ENCODE measurements at places on chromosomes 3 and 15.

DNA sequence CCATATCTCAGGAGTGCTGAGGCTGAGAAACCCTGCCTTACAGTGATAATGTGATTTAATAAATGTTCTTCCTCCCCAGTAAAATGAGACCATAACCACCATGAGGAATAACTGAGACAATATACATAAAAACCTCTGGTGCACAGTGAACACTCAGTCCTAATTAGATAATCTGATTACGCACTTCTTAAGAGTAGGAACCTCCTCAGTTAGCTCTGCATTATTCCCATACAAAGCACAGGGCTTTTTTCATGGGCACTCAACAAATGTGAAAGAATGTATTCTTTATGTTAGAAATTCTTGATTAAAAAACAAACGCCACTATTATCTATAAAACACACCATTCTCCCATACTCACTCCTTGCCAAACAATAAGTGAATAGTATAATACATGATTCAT is 97.0 kb downstream of the TNIK start:
- DNase-seq, result no peak

- DNase-seq, result no peak
Measured at GRCh38 chr3:196142202-196142956, 60.5 kb upstream of the TFRC start.

DNA sequence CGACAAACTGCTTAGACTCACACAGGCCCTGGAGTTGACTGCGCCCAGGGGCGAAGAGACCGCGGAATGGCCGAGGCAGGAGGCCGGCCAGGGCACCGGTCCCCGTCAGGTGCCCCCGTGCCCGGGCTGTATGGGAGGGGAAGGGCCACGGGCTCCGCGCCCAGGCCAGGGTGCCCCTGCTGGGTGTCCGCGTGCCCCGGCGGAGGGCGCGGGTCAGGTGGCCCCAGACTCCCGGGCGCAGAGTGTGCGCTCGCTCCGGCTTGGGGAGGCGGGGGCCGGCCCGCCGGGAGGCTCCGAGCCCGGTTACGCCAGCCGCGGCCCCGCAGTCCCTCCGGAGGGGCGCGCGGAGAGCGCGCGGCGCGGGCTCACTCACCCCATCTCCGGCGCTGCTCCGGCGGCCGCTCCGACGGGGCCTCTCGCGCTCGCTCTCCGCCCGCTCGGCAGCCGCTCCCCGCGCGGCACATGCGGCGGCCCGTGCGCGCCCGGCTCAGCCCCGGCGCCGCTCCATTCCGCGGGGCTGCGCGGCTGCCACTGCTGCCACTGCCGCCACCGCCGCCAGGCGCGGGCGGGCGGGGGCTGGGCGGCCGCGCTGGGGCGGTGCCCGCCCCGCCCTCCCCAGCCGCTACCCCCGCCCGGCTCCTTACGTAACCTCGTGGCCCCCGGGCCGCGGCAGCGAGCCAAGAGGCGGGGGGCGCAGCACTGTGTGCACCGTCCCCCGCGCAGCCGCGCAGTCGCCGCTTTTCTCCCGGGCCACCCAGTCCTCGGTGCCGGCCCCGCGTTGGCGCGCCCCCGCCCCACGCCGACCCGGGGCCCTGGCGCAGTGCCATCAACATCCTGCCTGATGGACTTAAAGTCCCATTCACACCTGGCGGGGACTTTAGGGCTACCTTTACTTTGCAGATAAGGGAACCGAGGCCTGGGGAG is at the start of gene HOMER2:
HOMER2 (minus strand) TSS at position 563 of the 924 bp plus-strand sequence; CDS start at position 378, 185 bp downstream.
- DNase-seq, result no peak

DNA sequence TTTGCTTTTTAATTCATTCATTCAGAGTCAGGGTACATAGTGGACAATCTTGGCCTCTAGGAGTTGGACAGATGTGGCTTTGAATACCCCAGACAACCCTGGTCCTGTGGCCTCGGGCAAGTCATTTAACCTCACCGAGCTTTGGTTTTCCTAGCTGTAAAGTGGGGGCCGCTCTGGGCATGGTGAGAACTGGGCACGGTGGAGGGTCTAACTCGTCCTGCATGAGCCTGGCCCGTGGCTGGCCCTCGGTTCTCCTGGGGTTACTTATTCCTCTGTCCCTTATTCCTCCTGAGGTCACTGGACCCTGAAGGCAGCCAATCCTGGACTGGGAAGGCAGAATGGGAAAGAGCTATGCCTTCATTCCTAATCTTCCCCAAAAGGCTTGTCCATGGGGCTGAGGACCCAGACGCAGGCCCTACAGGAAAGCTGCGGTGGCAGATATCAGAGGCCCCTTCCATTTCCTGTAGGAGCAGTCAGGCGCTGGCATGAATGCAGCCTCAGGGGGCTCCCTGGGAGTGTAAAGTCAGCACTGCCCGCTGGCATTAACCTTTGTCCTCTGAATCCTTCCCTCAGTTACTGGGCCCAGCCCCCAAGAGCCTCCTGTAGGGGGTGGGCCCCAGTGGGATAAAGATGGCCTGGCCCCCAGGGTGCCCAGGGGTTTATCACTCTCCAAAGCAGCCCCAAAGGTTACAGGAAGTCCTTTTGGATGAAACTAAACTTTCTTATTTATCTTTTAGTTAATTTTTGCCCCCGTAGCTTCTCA is 17.9 kb upstream of the SEC13 start:
- DNase-seq, result no peak

DNA sequence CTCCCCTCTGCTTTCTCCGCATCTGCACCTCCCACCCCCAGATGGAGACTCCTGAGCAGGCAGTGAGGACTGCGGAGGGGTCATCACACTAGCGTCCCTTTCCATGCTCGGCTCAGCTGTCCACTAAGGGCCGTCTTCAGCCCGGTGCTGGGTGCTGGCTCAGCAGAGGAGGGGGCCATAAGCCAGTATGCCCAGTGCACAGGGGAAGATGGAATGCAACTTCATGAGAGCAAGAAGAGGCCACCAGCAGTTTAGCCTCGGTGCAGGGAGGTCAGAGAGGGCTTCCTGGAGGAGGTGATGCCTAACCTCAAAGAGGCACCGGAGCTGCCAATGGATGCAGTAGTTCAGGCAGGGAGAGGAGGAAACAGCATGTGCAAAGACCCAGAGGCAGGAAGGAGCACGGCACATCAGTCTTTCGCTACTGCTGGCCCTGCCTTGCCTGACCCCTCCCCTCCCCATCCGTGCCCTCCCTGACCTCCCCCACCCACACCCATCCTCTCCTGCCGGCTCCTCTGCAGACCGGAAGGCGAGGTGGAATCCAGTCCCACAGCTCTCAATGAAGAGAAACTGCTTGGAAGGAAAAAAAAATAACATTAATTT is 15.2 kb upstream of the PLXND1 start:
- DNase-seq, result no peak

GRCh38 chr15:63157891-63158431 is 684 bp upstream of the RPS27L start:
- no peak for DNase-seq

GRCh38 chr3:96803870-96804269 is 10.5 kb upstream of the EPHA6 start:
- DNase-seq, result no peak

- no peak for DNase-seq
Measured at GRCh38 chr15:50127255-50127777, 8.3 kb upstream of the ATP8B4 start.

GRCh38 chr3:117486719-117487716 is 777.4 kb downstream of the TUSC7 start:
- DNase-seq, result no peak

- no peak for DNase-seq
Measured at GRCh38 chr15:70480196-70480856, 283.0 kb downstream of the UACA start.

DNA sequence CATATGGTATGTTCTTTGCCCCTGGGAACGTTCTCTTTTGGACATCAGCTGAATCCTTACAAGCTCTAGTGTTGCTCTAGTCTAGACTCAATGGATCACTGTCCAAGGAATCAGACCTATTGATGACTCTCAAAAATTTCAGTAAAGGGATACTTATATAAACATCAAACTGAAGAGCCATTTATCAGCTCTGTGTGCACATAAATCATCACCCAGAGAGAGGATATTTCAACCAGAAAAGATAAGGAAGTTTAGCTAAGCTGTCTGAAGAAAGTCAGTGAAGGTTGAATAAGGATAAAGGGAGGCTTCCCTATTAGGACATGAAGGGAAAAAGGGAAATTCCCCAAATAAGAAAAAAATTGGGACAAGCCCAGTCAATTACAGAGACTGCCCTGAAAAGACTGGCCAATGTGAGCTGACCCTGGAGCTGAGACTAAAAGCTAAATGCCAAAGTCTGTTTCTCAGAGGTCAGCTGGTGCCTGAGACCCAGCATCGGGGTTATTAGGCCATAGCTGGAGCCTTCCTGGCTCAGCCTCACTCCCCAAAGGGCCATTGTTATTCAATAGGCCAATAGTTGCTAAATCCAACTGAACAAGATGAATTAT is 424.1 kb upstream of the THBS1 start:
- no peak for DNase-seq

DNA sequence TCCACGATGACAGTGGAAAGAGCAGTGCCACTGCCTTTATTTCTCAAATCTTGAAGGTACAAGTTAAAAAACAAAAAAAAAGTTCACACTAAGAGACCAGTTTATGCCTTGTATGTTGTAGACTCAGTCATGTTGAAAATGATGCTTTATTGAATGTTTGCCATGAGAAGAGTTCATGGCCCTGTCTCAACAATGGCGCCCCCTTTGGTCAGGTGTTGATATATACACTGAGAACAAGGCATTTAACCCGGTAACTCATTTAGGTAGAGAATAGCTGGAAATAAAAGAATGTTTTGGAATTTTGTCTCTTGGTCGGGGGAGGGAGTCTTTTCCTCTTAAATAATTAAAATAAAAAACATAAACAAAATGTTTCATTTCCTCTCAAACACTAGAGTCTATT is 145.6 kb upstream of the SLC2A2 start:
- DNase-seq, result no peak

DNA sequence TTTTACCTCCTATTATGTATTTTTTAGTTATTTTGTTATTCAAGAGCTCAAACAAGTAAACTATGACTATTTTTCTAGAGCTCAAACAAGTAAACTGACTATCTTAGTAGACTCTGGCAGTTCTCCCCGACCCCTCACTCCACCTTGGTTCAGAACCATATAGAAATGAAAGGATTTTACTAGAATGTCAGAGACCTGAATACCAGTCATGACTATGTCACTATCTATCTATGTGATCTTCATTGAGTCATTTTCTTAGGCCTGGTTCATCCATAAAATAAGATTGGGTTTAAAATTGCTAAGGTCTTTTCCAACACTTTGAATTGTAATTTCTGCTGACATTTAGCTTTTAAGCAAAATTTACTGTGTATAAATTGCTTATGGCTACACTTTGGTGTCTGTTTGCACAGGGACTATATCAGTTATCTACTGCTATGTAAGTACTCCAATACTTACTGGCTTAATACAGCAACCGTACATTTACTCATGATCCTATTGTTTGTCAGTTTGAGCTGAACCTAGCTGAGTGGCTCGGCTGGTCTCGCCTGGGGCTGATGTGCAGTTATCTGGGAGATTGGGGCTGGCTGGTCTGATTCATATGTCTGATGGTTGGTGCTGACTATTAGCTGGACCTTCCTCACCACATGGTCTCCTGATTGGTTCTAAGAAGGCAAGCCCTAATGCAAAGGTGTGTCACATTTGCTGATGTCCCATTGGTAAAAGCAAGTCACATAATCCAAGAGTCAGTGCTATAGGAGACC is 37.0 kb downstream of the RASA2 start:
- no peak for DNase-seq

DNA sequence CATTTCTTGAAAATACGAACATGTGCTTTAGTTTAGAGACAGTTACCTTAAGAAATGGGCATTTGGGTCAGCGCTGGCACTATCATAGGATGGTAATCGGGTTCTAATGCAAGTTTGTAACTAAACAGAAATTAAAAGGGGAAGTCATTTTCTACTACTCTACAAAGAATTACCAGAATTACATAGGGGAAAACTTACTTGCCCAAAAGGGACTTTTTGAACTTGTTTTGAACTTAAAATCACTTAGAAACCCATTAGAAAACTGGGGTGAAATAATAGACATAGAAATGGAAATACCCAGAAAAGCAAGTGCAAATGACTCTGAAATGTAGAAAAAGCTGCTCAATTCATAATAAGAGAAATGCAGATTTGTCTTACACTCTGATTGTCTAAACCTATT is 44.9 kb downstream of the SPATA16 start:
- no peak for DNase-seq

- no peak for DNase-seq
Measured at GRCh38 chr3:31529421-31529820, 3.3 kb upstream of the STT3B start.

- no peak for DNase-seq
Measured at GRCh38 chr3:70433091-70433490, 120.7 kb upstream of the MDFIC2 start.

DNA sequence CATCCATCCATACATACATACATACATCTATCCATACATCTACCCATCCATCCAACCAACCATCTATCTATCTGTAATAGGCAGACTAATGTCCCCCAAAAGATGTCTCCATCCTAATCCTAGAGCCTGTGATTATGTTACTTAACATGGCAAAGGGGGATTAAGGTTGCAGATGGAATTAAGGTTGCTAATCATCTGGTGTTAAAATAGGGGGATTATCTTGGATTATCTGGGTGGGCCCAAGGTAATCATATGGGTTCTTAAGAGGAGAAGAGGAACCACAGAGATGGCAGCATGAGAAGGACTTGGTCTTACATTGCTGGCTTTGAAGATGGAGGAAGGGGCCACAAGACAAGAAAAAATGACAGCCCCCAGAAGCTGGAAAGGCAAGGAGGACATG is 14.7 kb upstream of the RPL29 start:
- DNase-seq, result no peak

GRCh38 chr3:152266221-152266995 is 2.3 kb upstream of the MBNL1 start:
- no peak for DNase-seq

DNA sequence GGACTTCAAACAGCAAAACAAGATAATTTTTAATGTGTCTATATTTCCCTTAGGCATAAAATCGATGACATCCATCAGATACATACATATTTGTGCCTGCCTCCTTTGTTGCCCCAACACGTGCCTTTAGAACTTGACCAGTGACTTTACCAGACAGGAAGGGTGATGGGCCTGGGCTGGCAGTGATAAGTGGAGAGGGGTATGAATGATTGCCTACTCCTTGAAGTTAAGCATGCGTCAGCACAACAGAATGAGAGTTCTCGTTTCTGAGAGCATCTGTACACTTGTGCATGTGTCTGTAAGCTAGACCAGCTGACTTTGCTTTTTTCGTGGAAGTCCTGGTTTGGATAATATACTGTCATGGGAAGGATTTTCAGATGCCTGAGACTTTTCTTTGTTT is 54.9 kb upstream of the COL6A6 start:
- DNase-seq, result no peak

DNA sequence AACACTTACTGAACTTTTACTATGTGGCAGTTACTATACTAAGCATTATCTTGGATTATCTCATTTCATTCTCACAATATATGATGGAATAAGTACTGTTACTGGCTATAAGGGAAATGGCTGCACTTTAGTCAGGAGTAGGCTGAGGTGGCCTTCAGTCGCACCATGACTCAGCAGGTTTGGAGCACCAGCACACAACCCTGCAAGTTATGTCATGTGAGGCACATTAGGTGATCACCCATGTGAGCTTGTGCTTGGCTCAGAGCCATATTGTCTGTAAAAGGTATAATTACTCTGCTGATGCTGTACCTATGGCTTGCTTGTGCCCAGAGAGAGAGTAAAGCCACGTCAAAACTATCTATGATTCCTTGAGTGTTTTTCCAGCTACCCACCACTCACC is 54.1 kb upstream of the TIPARP start:
- no peak for DNase-seq

GRCh38 chr3:162354356-162354755 is 857.7 kb downstream of the OTOL1 start:
- no peak for DNase-seq

Measured in hippocampal formation (tissue), 2 donors.